Transverse colon (tissue), 4 donors: ENCODE measurements at places on chromosomes 5 and 9.
A peak's percentile ranks its signal among the peaks of the same experiment; 100 is the strongest.

GRCh38 chr9:93826209-93826608 lies 128.9 kb downstream of the BARX1 start:
- DNase-seq, result no peak

DNA sequence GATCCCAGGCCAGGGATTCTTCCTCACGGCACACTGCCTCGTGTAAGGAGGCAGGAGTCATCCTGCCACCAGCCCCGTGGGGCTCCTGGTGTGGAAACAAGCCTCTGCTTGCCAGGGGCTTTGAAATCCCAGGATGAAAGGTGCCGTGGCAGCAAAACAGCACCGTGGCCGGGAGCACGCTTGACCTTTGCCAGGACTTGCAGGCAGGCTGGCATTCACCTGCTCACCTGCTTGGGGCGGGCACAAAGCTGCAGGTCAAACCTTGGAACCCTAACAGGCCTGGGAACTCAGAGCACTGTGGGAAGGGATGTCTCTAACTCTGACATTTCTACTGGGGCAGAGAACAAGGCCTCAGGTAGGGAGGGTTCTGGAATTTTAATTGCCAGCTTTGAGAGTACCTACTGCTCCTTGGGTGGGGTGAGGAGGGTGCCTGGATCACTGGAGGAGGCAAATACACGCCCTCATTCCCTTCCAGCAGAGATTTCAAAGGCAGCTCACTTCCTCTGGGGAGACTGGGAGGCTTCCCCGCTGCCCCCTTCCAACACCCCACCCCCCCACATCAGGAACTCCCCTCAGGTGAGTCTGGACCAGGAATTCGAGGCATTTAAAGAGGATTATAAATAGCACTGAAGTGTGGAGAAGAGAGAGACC lies 45.6 kb upstream of the STXBP1 start:
- DNase-seq, result peak; percentile 78

- no peak for DNase-seq
Measured at GRCh38 chr5:173789031-173789920, 98.9 kb upstream of the CPEB4 start.

GRCh38 chr5:95110118-95110517 lies 174.8 kb downstream of the MCTP1 start:
- DNase-seq, result no peak

- DNase-seq, result peak; percentile 88
Measured at GRCh38 chr5:132369474-132370180, at the start of gene SLC22A5. TSS of gene SLC22A5 (plus strand) at chr5:132369710. CDS start at chr5:132369973, 263 bp downstream.

- peak; percentile 91 for DNase-seq
Measured at GRCh38 chr5:6766604-6767093, 53.4 kb downstream of the TENT4A start.

DNA sequence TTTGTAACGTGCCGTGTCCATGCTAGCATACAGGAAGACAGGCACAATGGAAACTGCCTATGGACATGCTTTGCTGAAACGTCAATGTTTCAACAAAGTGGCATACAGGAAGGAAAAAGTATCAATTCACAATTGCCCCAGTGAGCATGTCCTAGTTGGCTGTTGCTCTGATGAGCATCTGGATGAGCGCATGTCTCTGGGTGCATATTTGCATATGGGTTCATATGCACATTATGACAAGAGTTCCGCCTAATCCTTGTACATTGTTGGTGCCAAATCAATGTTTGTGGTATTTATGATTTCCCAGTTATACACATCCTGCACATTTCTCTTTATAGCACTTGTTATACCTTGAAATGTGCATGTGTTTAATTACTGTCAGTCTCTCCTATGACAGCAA lies 58.5 kb downstream of the BRINP1 start:
- DNase-seq, result no peak

DNA sequence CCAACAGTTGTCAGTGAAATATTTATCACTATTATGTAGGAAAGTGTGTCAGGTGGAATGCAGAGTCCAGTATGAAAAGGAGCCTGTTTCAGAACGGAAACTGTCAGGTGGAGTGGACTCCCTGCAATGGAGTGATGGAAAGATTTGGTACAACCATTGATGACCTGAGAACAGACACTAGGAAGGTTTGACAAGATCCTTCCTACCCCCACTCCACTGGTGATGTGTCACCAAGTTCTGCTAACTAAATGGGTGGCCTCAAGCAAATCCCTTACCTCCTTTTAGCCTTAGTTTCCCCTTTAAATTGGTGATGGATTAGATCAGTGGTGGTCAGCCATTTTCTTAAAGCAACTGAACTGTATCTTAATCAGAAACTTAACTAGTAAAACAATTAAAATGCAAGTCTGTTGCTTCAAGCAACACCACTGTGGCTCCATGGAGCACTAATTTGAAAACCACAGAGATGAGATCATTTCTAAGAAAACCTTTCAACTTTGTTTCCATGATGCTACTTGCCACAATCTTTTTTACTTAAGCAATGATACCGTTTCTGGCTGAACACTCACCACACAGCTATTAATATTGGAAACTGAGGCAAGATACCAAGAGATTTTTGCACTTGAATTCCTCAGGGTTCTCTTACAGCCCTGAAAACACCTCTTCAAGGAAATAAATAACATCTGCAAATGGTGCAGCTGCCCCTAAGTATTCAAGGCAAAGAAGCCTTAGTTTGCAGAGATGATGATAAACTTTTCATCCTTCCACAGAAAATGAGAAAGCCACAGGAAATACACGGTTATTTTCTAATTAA lies 140.6 kb downstream of the ERCC6L2 start:
- no peak for DNase-seq

GRCh38 chr5:151318850-151319732 lies 15.5 kb upstream of the SLC36A3 start:
- DNase-seq, result peak; percentile 9

DNA sequence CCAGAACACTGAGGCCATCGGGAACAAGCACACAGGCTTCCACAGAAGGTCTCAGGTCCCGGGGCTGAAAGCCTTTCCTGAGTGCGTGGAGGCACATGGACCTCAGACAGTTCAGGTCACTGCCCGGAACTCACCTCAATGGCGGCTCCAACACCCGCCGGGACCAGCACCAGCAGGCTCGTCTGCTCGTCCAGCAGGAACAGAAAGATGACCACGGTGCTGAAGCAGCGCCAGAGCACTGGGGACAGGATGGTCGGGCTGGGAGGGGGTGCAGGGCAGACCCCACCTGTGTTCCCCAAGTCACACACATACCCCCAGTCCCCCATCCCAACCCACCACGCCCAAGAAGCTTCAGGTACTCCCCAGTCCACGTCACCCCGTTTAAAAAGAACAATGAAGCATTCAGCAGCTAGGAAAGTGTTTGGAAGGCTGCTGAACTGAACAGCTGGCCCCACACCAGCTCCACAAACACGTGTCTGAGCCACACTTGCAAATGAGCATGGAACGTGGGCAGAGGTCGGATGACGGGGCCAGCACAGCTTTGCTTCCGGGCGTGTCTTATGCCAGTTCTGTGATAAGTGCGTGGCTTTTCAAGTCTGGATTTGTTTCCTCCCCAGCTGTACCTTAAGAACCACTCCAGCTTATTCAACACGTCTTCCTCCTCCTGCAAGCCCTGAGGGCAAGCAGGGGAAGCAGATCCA lies 14.6 kb downstream of the CLPTM1L start:
- peak; percentile 61 for DNase-seq

DNA sequence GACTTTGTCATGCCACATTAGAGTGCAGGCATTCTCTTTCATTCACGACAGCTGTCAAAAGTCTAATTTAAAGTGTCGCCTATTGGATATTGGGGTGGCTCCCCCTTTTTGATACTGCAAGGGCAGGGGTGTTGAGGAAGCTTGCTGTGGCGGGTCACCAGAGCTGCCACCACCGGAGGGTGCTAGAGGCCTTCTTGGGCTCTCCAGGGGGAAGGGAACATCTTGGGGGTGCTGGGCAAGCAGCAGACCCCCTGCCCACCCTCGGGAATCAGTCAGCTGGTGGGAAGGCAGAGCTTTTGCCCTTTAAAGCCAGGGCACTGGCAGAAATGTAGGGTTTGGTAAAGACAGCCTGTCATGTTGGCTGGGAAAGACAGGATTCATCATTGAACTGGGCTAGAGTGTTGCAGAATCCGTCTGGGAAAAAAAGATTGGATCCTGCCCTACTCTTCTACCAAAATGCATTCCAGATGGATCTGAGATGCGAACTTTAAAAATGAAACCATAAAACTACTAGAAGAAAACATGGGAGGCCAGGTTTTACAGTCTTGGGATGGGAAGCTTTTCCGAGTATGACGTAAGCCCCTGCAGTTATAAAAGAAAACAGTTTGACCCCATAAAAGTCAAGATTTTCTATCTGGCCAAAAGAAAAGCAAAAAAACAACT lies 22.3 kb downstream of the COL5A1 start:
- DNase-seq, result no peak

GRCh38 chr5:159149085-159149484 lies 49.4 kb upstream of the EBF1 start:
- no peak for DNase-seq

- DNase-seq, result no peak
Measured at GRCh38 chr9:92980085-92980745, 32.9 kb downstream of the FGD3 start.

- DNase-seq, result no peak
Measured at GRCh38 chr5:91357806-91358205, 25.3 kb downstream of the ARRDC3 start.

DNA sequence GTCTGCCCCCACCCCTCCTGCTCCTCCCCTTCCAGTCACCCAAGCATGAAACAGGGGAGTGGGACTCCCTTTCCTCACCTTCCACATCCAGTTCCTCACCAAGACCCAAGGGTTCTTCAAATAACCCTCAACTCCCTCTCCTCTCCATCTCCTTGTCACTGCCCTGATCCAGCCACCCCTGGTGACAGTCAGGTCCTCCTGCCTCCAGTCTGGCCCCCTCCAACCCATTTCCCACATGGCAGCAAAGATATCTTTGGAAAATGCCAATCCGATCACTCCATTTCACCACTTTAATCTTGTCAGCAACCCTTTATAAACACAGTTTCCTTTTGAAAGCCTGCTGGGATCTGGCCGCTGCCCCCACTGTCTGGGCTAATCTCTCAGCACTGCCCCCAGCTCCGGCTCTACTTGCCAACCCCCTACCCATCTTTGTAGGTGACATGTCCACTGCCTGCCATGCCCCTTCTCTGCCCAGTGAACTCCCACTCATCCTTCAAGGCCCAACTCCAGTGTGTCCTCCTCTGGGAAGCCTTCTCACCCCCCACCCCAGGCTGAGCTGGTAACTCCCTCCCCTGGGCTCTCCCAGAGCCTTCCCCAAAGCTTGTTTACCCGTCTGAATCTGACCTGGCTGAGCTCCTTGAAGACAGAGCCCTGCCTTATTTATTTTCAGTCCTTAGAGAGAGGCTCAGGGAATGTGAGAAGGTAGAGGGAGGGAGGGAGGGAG lies 781 bp upstream of the MYOZ3 start:
- DNase-seq, result no peak

- no peak for DNase-seq
Measured at GRCh38 chr5:128927644-128928043, 37.6 kb upstream of the SLC27A6 start.
